ENCODE measurements at places on chromosomes 5 and 9.
A peak's percentile ranks its signal among the peaks of the same experiment; 100 is the strongest.

DNA sequence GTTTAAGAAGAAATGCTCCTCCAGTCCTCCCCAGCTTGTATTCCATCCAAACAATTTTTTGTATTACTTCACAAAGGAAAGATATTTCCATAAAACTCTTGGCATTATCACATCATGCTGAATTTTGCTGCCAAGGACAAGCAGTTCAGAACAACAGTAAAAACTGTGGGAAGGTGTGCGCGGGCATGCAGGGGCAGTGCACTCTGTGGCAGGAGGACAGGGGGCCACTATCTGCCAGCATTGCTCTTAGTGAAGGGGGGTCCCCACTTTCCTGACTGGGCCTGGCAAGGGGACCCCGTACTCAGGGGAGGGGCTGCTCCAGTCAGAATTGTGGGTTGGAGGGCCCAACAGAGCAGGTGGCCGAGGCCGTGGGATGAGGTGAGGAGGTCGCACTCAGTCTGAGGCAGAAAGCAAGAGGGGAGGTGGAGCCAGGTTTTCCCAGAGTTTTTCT lies 32.8 kb downstream of the ANGPTL2 start:
- no peak for DNase-seq

DNA sequence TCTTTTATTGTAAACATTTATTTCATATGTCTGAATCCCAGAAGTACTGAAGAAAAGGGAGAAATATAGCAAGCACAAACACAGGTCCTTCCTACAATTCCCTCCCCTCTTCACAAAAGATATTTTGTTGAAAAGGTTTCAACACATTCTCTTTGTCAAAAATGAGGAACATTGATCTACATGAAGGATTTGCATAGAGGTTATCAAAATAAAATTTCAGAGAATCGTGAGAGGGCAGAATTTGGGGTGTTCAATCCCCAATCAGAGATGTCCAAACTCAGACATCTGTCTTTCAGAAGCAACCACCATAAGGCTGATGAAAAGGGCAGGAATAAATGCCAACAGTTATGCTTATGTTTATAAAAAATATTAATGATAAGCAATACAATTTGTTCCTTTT lies 69.2 kb downstream of the MARCHF3 start:
- no peak for DNase-seq

DNA sequence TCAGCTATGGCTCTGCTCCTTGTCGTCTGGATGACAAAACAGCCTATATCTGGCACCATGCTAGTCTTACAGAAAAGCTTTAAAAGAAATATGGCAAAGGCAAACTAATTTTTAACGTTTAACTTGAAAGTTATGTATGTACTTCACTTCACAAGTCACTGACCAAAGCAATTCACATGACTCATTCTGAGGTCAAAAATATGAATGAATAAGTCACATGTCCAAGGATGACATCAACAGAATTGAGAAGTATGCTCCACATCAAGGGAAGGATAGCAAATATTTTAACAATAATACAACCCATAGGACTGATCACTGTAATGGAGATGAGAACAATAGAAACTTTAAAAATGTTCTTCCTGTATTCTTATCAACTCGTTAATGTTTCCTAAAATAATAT lies 1072.6 kb upstream of the NUDT12 start:
- DNase-seq, result no peak

- no peak for DNase-seq
These were observed 5.3 kb upstream of the LCP2 start for GRCh38 chr5:170302653-170303501.

- DNase-seq, result no peak
These were observed 560.2 kb upstream of the CLINT1 start for GRCh38 chr5:158419186-158419585.

DNA sequence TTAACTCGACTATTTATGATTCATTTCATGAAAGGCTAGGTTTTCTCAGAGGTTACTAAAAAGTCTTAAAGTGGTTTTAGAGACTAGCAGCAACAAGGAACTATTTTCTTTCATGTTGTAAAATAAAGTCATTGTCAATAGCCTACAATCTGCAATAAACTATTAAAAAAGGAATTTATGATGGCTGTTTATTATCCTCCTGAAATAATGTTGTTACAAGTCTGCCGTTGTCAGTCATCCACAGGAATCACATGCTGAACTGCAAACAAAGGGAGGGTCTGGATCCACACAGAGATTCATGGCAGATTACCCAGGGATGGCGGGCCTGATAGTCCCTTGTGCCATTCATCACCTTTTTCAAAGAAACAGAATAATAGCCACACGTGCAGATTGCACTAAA lies 49.2 kb downstream of the TMEM174 start:
- peak; percentile 64 for DNase-seq

DNA sequence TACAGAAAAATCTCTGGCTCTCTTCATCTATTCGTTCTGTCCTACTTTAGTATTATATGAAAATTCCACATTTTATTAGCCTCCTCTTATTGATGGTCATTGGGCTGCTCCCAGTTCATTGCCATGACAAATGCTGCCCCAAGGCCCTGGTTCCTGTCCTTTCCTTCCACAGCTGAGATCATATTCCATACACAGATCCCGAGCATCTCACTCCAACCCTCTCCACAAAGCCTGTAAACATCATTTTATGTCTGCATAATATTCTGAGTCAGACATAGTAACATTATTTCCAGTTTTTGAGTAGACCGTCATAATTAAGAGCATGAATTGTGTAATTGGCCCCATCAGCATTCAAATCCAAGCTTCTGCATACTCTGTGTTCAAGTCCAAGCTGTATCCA lies 86.3 kb downstream of the MVB12B start:
- DNase-seq, result peak; percentile 23

DNA sequence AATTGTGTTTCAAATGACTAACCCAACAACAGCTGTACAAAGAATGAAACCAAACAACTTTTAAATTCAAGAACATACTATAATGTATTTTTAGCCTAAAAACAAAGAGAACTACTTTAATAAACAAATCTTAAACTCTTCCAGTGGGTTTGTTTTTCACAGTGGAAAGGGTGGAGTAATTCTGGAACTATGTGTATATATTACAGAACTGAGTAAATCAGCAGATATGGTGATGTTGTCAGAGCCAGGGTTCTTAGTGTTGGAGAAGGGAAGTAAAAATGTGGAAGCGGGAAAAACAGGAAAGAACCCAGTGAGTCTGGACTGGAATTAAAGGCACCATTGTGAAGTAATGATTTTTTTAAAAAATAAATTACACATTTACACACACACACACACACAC lies 144.9 kb downstream of the CDK5RAP2 start:
- no peak for DNase-seq

DNA sequence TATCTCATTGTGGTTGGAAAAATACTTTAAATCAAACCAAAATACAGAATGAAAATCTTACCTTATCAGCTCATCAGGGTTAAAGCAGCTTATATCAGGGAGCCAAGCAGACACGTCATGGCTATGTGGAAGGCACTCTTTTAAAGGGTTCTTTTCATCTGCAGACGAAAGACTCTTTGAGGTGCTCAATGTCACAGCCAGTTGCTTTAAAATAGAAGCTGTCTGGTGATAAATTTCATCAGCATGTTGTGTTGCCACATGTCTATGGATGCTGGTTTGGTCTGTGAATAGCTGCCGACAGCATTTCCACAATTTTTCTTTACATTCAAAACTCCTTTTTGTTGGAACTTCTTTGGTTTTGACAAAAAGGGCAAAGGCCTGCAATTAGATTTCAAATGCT lies 7.5 kb downstream of the TSTD2 start:
- no peak for DNase-seq

Measured in NCI-H69 (cell line).